ENCODE measurements at places on chromosomes 3 and 15. TPM values are rescaled to one million over a fixed set of nuclear protein-coding genes. Genes with fewer than 3 reads are reported as not detected.

The ZNF660 gene
- total RNA-seq, result 9.2 TPM

- DNase-seq, result peak; percentile 90
Observed at GRCh38 chr3:43998836-43999727, 242.6 kb upstream of the TOPAZ1 start.

The CCDC54 gene
- not detected for total RNA-seq

DNA sequence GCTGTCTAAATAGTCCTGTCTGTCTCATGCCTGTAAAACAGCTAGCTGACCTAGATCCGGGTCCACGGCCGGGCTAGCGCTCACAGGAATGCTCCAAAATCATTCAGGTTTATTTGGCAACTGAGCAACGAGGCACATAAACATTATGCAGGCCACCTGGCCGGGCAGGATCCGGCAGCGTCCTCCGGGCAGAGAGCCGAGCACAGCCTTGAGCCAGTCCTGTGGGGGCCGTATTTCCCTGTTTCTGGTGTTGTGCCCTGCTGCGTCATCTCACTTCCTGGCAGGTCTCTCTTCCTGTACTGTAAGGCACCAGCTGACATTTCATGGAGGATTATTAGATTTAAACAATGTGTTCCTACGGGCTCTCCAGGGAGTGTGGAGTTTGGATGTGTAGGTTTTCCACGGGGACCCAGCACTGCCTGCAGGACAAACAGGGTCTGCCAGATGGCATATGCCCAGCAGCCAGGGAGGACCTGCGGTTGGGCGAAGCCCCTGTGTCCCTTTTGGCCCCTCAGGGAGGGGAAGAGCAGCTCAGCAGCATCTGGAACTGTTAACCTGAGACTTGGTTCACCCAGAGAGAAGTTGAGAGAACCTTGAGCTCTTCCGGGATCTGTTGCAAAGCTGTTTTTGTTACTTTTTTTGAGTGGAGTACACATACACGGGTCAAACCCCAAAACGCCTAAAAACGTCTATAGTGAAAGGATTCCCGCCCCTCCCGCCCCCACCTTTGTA is 16.6 kb upstream of the LRRK1 start:
- DNase-seq, result peak; percentile 92

The GOLGA8T gene
- total RNA-seq, result 1.3 TPM

Measured in thyroid gland (tissue), 4 donors.